ENCODE measurements at places on chromosomes 6 and 20.

GRCh38 chr6:15534974-15535373 lies 127.9 kb downstream of the DTNBP1 start:
- no peak for DNase-seq

DNA sequence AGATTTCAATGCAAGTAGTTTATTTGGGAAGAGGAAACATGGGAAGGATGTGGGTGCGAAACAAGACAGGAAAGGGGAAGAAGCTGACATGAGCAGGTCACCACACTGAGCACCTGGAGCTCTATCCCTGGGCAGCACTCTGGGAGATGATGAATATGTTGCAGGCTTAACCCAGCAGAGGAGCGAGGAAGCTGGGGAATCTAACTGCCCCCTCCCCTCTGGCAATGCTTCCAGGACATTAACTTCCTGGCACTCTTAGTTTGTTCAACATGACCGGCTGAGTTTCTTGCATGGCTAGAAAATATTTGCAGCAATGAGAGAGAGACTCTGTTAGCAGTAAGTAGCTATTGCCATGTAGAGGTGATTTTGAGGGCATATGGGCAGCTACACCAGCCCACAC lies 4.9 kb upstream of the ADA start:
- DNase-seq = no peak

GRCh38 chr6:85041376-85041775 lies 277.0 kb upstream of the TBX18 start:
- DNase-seq = peak; percentile 11

DNA sequence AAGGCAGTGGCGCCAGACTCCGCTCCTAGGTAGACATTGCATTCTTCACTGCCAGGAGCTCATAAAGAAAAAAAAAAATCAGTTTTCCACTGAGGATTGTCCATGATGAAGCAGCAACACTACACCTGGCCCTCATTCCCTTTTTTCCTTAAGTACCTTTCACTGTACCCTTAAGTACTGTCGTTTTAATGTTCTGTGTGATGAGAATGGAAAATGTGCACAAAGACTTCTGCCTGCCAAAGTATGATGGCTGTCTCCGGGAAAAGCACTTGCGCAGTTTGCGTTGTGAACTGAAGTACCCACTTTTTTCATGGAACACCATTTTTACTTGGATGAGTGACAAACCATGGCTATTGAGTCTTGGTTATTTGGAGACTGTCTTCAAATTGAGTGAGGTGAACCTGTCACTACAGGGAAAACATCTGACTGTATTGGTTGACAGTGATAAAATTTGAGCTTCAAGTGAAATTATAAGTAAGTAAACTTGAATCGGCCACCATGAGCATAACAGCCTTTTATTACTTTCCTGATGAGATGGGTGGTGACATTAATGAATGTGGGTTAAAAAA lies 104.8 kb downstream of the NCOA3 start:
- DNase-seq = no peak

- DNase-seq = no peak
Observed at GRCh38 chr6:112787371-112787770, 440.2 kb downstream of the RFPL4B start.

DNA sequence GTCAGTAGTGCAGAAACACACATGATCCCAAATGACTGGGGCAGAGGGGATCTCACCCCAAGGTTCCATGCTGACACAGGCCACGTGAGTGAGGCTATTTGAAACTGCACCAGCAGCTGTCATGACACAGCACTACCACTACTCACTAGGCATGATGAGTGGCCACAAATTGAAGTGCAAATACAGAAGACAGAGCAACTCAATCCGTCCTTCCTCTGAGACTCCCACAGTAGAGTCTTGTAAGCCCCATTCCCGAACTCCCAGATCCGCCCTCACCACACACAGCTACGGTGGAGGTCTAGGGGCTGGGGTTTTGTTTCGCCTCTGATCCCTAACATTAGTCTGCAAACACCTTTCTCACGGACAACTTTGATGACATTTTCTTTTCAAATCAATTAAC lies 113.3 kb upstream of the NUP153 start:
- DNase-seq = no peak

DNA sequence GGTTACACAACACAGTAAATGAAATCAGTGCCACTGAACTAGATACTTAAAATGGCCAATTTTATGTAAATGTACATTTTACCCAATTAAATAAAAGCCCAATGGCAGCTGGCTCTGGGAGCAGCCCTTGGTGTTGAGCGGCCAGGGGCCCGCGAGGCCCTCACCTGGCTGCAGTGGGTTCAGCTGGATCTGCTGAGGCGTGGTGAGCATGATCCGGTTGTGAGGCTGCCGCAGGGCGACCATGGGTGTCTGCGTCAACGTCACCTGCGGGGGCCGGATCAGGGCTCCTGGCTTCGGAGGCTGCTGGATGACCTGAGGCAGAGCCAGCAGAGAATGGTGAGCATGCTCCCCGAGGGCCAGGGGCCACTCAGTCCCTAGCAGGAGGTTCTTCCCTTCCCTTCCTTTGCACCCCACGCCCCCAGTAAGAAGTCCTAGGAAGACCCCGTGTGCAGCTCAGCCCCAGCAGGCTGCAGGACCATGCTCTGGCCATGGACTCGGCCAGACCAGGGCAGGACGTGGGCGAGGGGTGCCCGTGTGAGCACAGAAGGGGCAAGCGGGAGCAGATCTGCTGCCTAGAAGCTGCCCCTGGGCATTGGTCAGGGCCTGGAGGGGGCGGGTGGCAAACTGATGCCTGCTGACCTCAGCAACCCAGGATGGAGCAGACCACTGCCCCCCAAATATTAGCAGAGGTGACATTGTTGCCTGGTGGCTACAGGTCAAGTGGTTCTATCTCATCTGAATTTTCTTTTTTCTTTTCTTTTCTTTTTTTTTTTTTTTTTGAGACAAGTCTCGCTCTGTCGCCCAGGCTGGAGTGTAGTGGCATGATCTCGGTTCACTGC lies 61.9 kb downstream of the TAF4 start:
- no peak for DNase-seq

- no peak for DNase-seq
Observed at GRCh38 chr20:60201198-60201835, 243.1 kb downstream of the CDH26 start.

DNA sequence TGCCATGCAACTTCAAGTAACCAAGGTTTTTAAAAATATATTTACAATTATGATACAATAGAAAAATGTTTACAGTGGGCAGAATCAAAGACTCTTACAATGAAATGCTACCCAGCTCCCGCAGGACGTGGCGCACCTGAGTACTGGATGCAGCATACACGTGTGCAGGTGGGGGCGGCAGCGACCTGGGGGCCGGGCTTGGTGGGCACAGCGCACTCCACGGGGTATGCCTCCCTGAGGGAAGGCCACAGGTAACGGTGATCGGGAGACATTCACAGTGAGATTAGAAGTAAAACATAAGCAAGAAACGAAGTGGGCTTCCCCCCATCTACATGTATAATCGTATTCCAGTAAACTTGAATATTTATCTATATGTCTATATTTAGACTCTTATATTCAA lies 54.2 kb downstream of the WDR27 start:
- DNase-seq = no peak

GRCh38 chr6:106693418-106693817 lies 64.0 kb downstream of the QRSL1 start:
- DNase-seq = no peak

DNA sequence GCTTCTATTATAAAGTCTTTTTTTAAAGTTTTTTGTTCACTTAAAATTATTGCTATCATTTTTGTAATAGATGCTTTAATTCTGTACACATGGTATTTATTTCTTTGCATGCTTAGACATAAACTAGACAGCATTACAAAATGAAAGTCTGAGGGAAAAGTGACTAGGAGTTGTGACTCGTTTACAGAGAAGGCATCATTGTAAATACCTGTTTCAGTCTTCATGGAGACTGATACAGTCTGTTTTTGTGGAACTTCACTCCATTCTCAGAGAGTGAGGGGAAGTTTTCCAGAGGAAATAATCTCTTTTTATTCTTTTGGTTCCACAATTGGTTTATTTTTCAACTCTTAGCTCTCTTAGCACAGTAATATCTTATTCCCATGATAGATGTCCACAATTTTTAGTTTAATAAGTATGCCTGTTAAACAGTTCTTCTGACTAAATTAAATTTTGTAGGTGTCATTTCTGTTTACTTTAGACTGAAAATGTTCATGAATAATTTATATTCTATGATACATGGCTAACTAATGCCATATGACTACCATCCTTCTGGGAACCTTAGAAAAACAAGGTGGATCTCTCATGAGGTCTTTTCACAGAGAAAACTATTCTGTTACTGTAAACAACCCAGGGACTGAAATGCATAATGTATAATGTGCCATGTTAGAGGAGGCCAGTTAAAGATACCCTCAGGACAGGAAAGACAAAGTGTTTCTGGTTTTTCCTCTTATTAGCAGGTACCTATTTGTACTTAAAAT lies 69.2 kb downstream of the MYO6 start:
- DNase-seq = peak; percentile 52

DNA sequence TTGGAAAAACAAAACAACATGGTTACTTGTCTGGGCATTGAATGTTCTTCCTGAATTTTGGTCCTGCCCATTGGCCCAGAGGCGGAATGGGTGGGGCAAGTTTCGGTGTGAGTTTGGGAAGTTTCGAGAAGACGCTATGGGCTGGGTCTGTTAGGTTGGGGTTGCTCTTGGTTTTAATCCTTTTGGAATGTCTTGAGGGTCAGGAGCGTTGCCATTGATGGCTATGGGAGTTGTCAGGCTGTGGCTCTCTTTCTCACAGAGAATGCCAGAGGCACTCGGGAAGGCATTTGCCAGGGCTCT lies 135.0 kb downstream of the LRRC1 start:
- DNase-seq = no peak

All from fibroblast of skin of back (primary cell).